T-cell (primary cell): ENCODE measurements at places on chromosomes 1 and 21. TPM values are rescaled to one million over a fixed set of nuclear protein-coding genes. Genes with fewer than 3 reads are reported as not detected.

Gene NCDN
- 31.4 TPM for total RNA-seq

DNA sequence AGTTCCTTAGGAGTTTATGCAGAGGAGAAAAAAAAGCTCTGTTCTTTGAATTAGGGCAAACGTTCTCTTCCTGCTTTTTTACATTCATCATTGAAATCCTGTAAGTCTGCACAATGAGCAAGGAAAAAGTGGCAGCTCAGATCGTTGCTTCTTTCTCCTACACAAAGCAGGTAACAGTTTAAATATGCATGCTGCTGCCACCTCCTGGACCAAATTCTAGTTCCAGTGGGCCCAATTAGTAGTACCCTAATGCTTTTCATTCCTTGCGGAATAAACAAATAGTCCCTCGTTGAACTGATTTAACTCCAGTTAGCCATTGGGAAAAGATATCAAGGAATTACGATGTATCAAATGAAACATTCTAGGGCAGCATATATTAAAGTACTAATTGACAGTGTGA lies 20.1 kb downstream of the YTHDF2 start:
- H3K4me1 ChIP-seq: peaks cover 14% of the 10 kb centered on the region
- peaks cover 30% of the 10 kb centered on the region for H3K36me3 ChIP-seq
- no peak overlapping the region for H3K4me3 ChIP-seq
- H3K27me3 ChIP-seq: no peaks in the 10 kb centered on the region
- no peak overlapping the region for H3K27ac ChIP-seq

GRCh38 chr1:234040446-234041317 lies 136.2 kb downstream of the SLC35F3 start:
- DNase-seq: no peak
- peaks cover 3% of the 10 kb centered on the region for H3K27me3 ChIP-seq
- no peaks in the 10 kb centered on the region for H3K36me3 ChIP-seq
- no peak overlapping the region for H3K27ac ChIP-seq
- H3K4me3 ChIP-seq: no peak overlapping the region

DNA sequence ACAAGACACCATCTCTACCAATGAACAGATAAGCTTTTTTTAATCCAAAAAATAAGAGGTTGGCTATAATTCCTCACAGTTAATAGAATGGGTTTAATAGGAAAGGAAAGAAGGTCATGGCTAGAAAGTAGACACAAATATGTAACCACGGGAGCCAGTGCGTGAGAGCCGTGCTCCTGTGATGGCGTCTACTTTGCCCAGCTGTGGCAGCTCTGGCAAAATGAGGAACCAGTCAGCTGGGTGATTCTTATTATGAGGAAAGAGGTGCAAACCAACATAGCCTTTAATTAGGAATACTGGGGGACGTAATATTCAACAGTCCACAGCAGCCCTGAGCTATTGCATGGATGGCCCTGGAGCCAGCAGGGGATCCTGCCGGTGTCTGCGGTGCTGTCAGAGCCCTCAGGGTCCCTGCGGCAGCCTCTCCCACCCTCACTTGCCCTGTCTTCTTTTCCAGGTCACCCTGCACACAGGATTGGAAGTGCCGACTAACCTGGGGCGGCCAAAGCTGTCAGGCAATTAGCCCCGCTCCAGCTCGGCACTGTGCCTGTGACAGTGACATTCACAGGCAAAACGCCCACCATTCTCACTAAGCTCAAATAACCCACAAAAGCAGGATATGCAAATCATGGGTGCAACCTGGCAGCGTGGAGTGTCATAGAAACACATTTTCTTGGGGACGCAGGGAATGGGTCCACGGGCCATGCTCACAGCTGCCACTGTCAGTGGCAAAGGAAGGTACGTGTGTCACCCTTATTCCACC lies 25.9 kb upstream of the GNPAT start:
- no peak overlapping the region for H3K4me3 ChIP-seq
- DNase-seq: no peak
- H3K27ac ChIP-seq: no peak overlapping the region
- H3K4me1 ChIP-seq: no peaks in the 10 kb centered on the region
